ENCODE measurements at places on chromosomes 6 and 20.
A peak's percentile ranks its signal among the peaks of the same experiment; 100 is the strongest.

GRCh38 chr6:28585335-28585734 lies 59.7 kb downstream of the GPX5 start:
- no peak for DNase-seq

GRCh38 chr6:98777762-98778161 lies 56.6 kb upstream of the POU3F2 start:
- DNase-seq: no peak

- no peak for DNase-seq
Measured at GRCh38 chr6:4574007-4574406, 202.2 kb upstream of the CDYL start.

- DNase-seq: no peak
Measured at GRCh38 chr20:3854462-3854871, 7.8 kb downstream of the MAVS start.

GRCh38 chr20:54680872-54681619 lies 205.7 kb downstream of the DOK5 start:
- DNase-seq: no peak

DNA sequence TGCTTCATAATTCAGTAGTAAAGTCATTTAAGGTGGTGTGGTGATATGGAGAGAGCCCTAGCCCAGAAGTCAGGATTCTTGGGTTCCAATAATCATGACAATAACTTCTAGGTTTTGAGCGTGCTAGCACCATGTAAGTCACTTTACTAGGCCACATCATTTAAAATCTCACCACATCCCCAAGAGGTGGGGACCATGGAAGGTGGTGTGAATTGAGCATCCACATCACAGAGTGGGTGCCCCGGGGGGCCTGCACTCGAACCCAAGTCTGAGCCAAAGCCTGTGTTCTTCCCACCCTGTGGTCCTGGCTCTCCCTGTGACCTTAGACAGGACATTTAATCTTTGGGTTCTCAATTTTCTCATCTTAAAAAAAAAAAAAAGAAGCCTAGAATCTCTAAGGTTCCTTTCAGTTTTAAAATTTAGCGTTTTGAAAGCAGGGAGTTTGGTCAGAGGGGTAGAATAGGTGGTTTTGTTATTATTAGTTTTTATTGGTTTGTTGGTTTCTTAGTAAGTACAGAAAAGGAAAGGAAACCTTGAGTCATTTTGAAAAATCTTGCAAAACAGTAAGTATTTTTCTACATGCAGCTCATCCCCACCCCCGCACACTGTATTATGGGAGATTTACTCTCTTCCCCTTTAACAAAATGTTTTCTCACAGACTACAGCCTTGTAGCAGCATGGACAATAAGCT lies 26.4 kb downstream of the ARMC2 start:
- DNase-seq: no peak

- DNase-seq: no peak
Measured at GRCh38 chr20:51054233-51054632, 31.3 kb upstream of the KCNG1 start.

GRCh38 chr6:13765570-13765969 lies 48.8 kb downstream of the MCUR1 start:
- no peak for DNase-seq

DNA sequence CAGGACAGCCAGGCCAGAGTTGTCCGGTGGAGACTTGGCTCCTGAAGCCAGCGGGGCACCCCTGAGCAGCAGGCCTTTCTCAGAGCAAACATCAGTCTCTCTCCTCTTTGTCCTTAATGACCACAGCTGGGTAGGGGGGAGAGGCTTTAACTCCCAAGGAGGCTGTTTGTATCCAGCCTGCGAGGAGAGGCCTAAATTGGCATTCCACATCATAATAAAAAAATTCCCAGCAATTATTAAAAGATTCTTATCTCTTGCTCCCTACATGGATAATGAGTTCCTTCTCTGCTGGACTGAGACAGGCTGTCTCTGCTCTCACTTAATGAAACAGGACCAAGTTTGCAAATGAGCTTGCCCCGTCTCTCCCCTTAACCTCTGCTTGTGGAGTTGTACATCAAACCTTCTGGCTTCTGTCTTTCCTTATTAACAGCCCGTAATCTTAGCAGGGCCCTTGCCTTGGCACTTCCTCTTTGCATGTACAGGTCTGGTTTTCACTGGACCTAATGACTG lies 838.2 kb downstream of the MAFB start:
- DNase-seq: no peak

DNA sequence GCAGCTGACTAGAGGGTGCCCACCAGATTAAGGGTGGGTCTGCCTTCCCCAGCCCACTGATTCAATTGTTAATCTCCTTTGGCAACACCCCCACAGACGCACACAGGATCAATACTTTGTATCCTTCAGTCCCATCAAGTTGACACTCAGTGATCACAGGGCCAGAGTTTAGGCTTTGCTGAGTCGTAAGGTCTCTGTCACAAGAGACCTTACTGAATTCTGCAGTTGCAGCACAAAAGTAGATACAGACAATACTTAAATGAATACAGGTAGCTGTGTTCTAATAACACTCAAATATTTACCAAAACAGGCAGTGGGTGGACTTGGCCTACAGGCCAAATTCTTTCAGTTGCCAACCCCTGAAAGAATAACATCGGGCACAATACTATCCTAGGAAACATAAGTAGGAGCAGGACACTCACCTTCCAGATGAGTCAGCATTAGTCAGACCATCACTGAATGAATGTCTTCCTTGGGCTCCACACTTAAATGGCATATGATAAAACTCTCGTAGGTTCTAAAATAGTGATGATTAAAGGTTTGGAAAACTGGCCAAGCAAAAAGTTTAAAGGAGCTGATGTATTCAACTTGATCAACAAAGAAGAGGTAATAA lies 190.0 kb downstream of the UBE3D start:
- no peak for DNase-seq

- no peak for DNase-seq
Measured at GRCh38 chr6:149347067-149347466, 29.6 kb downstream of the TAB2 start.

- DNase-seq: no peak
Measured at GRCh38 chr6:21222656-21223055, 370.9 kb upstream of the SOX4 start.

GRCh38 chr6:35410131-35410530 lies 42.0 kb upstream of the FANCE start:
- DNase-seq: no peak

GRCh38 chr6:31663126-31663960 lies 1.5 kb downstream of the GPANK1 start:
- no peak for DNase-seq

DNA sequence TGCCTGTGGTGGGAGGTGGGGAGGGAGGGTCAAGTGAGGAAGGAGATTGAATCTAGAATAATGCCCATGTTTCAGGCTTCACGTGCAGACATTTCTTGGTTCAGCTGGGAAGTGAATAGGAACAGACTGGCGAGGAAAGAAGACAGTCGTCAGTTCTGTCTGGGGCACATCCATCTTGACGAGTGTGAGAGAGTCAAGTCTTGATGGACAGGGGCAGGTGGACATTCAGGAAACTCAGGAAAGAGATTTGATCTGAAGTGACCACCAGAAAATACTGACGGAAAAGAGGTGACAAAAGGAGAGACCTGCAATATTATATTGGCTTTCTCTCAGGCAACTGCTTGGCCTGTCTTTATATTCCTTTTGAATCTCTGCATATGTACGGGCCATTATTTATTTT lies 68.6 kb downstream of the ESR1 start:
- no peak for DNase-seq

GRCh38 chr20:45436732-45437485 lies 21.0 kb downstream of the PIGT start:
- DNase-seq: peak; percentile 97
